ENCODE measurements at places on chromosomes 3 and 15.

- DNase-seq = no peak
Observed at GRCh38 chr15:77832874-77833273, 200.2 kb upstream of the LINGO1 start.

DNA sequence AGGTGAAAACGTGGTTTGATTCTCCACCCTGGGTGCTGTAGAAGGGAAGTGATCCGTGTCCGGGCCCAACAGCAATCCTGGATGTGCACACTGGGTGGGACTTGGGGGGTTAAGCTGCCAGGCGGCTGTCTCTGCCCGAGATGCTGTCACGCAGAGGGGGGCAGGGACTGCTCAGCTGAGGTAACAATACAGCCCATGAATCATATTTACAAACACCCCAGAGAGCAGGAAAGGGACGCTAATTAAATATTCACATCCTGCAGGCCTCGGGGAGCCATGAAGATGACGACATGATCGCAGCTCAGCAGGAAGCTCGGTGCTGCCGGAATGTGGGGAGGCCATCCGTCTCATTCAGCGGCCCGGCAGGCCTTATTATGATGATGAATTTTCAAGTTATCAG is 17.9 kb upstream of the CRABP1 start:
- no peak for DNase-seq

- no peak for DNase-seq
Observed at GRCh38 chr3:76873532-76874242, 166.2 kb upstream of the ROBO2 start.

DNA sequence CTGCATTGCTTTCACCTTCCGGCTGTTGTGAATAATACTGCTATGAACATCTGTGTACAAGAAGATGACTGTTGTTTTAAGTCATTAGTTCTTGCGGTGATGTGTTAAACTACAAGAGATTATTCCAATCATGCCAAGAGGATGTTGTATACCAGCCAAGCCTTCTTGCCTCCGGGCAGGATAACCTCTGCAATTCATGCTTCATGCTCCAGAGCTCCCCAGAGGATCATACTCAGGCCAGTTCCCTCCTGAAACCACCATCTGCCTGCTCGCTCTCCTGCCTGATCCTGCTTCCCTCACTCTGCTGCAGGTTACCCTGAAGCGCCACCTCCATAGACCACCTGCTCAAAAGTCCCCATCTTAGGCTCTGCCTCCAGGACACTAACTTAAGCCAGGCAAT is 187.1 kb upstream of the PROK2 start:
- no peak for DNase-seq

DNA sequence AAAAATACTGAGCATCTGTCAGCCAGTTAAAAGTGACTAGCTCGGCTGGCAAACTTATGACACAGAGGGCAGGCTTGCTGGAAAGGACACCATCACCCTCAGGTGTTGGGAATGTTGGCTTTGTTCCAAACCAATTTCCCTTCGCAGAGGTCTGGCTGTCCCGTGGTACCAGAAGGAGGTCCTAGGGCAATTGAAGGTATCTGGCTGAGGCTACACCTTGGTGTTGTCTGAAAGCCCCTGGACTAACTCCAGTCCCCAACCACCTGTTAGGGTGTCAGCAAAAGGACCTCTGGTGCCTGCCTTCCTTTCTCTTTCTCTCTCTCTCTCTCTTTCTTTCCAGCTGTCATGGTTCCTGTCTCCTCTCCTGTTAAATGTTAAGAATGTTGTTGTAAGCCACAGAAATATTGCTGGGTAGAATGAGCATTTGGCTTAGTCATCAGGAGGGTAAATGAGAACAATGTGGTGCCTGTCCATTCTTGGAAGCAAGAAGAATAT is 12.5 kb downstream of the PRR20G start:
- no peak for DNase-seq

DNA sequence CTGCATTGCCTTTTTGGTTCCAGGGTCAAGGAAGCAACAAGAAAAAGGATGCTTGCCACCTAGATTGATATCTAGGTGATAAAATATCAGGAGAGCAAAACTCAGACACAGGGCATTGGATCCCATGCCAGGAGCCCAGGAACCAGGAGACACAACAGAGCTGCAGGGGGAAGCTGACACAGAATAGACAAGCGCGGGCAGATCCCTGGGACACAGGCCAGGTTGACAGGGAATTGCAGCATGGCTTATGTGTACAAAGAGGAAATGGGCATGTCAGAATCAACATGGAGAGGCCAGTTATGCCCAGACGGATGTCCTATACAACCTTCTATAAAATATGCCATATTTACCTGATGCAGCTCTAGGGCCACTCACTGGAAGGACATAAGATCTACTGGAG is 84.2 kb downstream of the SEMA6D start:
- no peak for DNase-seq
